NCI-H226 (cell line): ENCODE measurements at places on chromosomes 16 and 17.

DNA sequence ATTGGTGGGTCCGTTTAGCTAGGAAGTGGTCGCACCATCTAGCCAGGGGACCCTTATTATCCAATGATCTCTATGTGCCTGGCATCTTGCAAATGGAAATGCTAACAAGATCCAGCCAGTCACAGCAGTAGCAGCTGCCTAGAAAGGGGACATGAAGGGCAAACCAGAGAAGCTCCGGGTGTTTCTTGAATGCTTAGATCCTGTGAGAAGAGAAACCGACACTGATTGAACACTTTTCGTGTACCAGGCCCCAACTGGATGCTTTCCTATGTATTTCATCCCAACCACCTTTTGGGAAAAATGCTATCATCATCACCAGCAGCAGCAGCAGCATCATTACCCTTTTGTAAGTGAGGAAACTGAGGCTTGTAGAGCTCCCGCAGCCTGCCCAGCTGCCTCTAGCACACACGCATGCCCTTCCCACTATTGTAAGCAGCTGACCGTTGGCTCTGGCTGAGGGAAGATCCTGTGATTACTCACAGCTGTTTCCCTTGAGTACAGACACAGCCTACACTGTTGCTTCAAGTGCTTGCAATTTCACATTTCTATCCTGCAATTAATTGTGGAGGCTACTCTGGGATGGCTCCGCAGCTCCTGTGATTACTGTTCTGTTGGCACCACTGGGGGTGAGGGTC, 180.7 kb upstream of the CACNG5 start:
- no peak for DNase-seq

DNA sequence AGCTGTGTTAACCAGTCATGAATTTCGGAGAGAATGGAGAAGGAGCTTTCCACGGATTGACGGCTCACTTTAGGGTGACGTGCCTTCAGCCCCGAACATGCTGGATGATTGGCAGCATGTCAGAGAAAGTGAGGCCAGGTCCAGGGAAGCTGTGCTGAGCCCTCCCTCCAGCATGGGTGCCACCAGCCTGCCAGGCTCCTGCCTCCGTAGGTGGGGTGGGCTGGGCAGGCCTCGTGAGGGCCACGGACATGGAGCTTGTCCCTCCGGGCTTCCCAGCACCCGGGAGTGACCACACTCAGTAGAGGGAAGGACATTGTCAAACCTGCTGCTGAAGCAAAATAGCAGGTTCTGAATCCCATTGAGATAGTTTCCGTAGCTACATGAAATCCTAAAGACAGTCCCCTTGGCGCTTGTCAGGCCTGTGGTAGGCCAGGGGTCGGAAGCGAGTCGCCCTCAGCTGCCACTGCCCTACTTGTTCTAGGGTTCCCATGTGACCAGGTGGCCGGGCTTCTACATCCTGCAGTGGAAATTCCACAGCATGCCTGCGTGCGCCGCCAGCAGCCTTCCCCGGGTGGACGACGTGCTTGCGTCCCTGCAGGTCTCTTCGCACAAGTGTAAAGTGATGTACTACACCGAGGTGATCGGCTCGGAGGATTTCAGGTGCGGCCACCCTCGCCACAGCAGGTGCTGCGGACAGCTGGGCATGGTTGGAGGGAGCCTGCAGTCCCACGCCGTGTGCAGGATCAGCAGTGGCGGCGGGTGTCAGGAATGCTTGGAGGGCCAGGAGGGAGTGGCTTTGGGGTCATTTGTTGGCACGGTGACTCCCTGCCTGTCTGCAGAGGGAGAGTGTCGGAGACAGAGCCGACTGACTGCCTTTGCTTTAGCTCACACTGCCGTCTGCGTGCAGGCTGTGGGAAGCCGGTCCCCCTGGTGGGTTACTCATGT, 72.3 kb downstream of the SEC14L1 start:
- DNase-seq, result no peak

GRCh38 chr17:48438516-48439061, 8.6 kb upstream of the SKAP1 start:
- DNase-seq, result no peak

DNA sequence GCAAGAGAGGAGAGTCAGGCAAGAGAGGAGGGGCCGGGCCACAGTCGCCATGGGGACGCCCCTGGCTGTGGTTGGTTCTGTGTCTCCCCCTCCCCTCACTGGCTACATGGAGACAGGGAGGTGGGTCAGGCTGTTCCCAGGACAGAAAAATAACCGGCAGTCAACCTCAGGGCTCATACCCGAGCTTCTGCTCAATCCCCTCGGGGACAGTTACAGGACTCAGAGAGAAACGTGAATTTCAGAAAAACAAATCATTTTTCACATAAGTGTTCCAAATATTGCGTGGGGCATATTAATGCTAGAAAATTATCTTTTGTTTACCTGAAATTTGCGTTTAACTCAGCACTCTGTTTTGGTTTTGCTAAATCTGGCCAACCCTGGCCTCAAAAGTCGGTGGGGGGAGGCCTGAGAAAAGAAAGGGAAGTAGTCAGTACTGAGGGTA, 22.2 kb upstream of the CPSF4L start:
- no peak for DNase-seq

- DNase-seq, result no peak
These were observed 109.7 kb upstream of the CLEC3A start for GRCh38 chr16:77912617-77913016.

DNA sequence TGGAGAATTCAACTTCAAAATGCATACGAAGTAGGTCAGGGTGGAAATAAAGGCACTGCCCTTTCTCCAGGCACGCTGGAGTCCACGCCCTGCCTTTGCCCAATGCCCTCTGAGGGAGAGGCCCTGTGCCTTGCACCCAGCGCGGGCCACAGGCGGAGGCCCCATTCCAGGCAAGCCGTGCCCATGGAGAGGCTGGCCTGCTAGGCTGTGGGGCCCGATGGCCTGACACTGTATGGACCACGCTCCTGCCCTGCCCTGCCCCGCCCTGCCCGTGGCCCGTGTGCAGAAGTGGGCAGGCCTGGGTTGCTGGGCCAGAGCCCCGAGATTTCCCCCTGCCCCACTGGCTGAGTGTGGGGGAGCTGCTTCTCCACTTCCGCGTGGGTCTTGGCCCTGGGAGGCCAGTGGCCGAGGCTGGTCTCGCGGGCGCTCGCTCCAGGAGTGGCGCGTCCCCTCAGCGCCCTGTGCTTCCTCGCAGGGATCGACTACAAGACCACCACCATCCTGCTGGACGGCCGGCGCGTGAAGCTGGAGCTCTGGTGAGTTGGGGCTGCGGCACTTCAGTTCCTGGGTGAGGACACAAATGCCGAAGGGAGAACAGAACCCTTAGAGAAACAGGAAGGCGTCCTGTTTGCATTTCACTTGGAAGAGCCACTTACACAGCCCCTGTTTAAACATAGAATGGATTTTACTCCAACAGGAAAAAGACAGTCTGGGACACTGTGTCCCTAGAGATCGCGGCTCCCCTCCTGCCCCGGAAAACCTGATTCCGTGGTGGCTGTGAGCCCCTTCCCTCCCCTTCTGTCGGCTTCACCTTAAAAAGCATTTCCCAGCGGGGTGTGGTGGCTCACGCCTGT, 13.8 kb upstream of the WFIKKN1 start:
- no peak for DNase-seq

DNA sequence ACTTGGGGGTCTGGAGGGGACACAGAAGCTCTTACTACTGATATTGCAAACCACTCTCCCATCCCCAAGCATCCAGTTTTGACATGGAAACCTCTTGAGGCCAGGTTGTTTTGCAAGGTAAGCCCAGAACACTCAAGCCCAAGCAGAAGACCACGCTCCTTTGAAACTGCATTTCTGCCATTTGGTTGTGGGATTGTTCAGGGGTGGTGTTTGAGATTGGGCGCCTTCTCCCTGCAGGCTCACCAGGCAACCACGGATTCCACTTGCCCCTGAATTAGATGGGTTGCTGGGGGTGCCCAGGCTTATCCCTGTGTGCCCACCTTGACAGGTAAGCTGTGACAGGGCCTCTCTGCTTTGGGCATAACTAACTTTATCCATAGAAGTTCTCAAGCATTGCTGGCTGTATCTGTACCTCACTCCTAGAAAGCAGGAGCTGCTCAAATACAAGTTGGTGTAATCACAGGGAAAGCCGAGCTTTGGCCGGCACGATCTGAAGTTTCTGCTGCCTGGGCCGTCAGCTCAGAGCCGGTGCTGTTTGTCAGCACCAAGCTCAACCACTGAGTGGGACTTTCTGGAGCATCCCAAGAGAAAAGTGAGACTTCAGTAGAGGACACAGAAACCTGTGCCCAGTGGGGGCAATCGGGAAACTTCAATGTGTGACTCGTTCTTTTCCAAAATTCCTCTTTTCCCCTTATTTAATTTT, 93.6 kb downstream of the CYLD start:
- no peak for DNase-seq

GRCh38 chr16:19861133-19861532, 23.5 kb downstream of the GPRC5B start:
- no peak for DNase-seq

- DNase-seq, result no peak
These were observed 2.3 kb upstream of the MPP2 start for GRCh38 chr17:43909537-43910231.

DNA sequence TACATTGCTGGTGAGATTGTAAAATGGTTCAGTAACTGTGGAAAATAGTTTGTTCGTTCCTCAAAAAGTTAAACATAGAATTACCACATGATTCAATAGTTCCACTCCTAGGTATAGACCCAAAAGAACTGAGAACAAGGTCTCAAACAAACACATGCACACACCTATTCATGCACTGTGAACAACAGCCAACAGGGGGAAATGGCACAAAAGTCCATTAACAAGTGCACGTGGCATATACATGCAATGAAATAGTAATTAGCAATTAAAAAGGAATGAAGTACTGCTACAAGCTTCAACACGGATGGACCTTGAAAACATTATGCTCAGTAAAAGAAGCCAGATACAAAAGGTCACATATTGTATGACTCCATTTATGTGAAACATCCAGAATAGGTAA, 23.8 kb downstream of the SDK2 start:
- no peak for DNase-seq

DNA sequence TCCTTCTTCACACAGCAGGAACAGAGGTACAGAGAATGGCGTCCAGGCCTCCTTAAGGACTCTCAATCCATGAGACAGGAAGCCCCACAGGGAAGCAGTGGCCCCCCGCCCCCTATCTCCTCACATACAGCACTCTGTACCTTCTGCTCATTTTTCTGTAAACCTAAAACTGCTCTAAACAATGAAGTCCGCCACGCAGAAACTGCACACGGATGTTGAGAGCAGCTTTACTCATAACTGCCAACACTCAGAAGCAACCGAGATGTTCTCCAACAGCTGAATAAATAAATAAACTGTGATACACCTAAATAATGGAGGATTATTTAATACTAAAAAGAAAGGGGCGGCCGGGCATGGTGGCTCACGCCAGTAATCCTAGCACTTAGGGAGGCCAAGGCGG, 9.9 kb downstream of the TBC1D16 start:
- no peak for DNase-seq

DNA sequence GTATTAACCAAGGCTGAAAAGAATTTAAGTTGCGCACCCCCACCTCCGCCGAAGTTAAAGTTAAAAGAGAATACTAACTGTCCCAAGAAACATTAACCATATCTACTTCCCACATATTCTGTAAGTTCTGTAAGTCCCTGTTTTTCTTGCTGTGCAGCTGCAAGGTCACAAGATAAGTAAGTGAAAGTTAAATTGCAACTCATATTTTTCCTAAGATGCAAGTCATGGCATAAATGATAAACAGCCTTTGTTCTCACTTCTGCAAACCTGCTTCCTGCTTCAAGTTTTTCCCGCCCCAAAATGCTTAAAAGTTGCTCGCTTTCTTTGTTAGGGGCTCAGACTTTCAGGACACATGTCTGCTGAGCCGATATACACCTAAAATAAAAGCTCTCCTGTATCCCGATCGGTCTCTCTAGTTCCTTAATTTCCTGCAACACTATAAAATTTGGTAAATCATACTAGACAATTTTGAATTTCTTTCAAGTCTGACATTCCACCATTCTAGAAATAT, 32.6 kb upstream of the ABCA9 start:
- no peak for DNase-seq

GRCh38 chr17:81684442-81684911, 666 bp downstream of the HGS start:
- DNase-seq, result no peak

DNA sequence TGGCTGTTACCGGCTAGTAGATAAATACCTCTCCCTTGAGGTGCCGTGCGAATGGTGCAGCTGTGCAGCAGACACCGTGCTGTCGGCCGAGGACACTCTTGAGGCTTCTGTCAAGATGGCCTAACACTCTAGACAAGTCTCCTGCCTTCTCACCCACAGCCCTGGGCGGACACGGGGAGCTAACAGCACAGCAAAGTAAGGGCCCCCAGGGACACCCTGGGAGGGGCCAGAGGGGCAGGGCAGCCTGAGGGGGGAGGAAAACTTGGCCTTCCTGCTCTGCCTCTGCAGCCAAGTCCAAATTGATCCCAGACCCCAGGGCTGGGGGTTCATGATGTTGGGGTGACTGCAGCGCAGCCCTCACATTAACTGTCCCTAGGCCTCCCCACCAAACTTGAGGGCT, 210.2 kb downstream of the RPTOR start:
- DNase-seq, result no peak

GRCh38 chr17:27586203-27586721, 44.7 kb upstream of the LGALS9 start:
- no peak for DNase-seq

DNA sequence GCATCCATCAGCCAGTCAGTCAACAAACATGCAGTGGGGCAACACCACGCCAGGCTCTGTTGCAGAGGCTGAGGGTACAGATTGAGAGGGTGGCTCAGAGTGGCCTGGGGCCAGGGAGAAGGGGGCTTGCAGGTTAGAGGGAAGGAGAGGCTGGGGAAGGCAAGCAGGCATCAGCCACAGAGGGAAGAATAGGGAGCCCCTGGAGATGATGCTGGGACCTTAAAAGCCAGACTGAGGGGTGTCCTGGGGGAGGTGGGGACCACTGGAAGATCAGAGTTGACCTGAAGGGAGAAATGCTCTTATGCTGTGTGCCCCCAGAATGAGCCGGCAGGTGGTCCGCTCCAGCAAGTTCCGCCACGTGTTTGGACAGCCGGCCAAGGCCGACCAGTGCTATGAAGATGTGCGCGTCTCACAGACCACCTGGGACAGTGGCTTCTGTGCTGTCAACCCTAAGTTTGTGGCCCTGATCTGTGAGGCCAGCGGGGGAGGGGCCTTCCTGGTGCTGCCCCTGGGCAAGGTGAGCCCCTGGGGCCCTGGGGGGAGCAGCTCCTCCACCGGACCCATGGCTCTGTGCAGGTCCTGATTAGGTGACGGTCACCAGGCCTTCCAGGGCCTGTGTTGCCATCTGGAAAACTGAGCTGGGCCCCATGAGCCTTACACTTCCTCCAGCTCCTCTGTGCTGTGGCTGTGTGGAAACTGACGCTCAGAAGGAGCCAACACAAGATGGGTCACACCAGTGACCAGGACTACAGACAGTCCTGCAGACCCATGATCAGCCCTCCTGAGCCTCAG, 1.7 kb downstream of the CORO1A start:
- DNase-seq, result no peak

DNA sequence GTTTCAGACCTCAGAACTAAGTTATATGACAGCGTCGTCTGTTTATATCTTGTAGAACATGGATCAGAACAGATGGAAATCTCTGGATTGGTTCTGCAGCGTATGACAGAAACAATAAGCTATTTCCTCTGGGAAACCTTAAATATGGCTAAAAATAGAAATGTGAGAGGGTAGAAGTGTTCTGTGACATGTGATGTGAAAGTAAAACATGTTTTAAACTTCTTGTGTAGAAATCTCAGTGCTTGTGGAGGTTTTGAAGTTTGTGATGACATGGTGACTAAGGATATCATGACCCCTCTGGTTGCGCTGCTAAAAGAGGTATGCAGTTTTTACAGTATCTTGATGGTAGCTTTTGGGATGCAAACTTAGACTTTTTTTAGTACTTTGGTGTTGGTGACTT, 2.8 kb downstream of the HEATR3 start:
- DNase-seq, result no peak

- peak; percentile 78 for DNase-seq
These were observed at the start of gene SULT1A1 for GRCh38 chr16:28609631-28610594. Gene SULT1A1 (minus strand): TSS chr16:28610044. CDS start chr16:28608855, 1,189 bp downstream.
